IgD-negative memory B cell (primary cell): ENCODE measurements at places on chromosomes 12 and 14. TPM values are rescaled to one million over a fixed set of nuclear protein-coding genes. Genes with fewer than 3 reads are reported as not detected.

The STON2 gene
- 0.69 TPM for polyA plus RNA-seq

The A2ML1 gene
- polyA plus RNA-seq = not detected

The KRT82 gene
- polyA plus RNA-seq = not detected

The NKX2-1 gene
- polyA plus RNA-seq = not detected

The GTF2H3 gene
- polyA plus RNA-seq = 22.7 TPM

The LYZ gene
- 9.2 TPM for polyA plus RNA-seq

The TEX22 gene
- 1.0 TPM for polyA plus RNA-seq

The CIDEB gene
- polyA plus RNA-seq = 19.2 TPM

The SLC6A15 gene
- not detected for polyA plus RNA-seq

The PPM1H gene
- not detected for polyA plus RNA-seq

The SLC2A14 gene
- polyA plus RNA-seq = not detected

The ESR2 gene
- 1.3 TPM for polyA plus RNA-seq

The CCDC38 gene
- not detected for polyA plus RNA-seq

The C1QL4 gene
- not detected for polyA plus RNA-seq

The PNN gene
- 36.3 TPM for polyA plus RNA-seq

The PLCZ1 gene
- polyA plus RNA-seq = not detected

The CATSPERB gene
- polyA plus RNA-seq = 0.06 TPM

The ATN1 gene
- 1.4 TPM for polyA plus RNA-seq

The KCNH3 gene
- 0.15 TPM for polyA plus RNA-seq

The PPP1R3E gene
- 2.3 TPM for polyA plus RNA-seq

The FOXJ2 gene
- polyA plus RNA-seq = 11.6 TPM

The SLC38A4 gene
- not detected for polyA plus RNA-seq

The CMA1 gene
- not detected for polyA plus RNA-seq

The MYH6 gene
- polyA plus RNA-seq = not detected

The KRT85 gene
- not detected for polyA plus RNA-seq
